ENCODE measurements at places on chromosomes 16 and 17.

DNA sequence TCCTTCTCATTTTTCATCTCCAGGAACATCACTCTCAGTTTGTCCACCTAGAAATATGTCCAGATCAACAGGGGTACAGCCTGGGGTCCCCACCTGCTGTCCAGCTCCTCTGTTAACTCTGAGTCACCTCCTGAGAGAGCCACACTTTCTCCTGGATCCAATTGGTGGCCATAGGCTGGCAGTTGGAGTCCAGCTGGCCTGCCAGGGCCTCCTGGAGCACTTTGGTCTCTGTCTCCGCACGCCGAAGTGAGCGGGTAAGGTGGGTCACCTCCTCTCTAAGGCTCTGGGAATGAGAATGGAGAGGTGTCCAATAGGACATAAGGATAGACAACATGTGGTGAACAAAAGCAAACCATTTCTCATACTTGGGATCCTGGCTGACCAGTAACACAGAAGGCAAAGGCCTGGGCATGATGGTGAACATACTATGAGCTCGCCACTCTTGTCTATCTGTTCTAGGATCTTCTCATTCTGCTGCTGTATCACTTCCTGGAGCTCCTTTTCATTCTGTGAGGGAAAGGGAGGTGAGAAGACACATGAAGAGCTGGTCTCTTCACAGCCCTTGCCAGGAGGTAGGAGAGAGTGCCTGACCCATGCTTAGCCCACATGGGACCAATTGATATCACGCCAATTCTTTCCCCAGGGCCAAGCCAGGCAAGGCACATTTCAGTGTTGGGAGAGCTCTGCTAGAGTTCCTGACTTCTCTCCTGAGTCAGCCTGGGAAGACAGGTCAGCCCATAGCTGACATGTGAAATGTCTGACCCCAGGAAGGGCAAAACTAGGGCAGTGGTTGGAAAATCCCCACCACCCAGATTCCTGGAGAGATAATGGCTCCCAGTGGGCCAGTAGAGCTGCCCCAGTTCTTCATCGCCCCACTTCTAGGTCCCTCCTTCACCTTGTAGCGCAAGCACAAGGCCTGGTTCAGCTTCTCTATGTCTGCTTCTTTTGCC lies 1.8 kb upstream of the ALDOC start:
- DNase-seq, result no peak

- peak; percentile 42 for DNase-seq
Measured at GRCh38 chr16:9499941-9500593, 408.6 kb downstream of the HAPSTR1 start.

GRCh38 chr17:45298546-45299285 lies 18.1 kb downstream of the MAP3K14 start:
- DNase-seq, result no peak

DNA sequence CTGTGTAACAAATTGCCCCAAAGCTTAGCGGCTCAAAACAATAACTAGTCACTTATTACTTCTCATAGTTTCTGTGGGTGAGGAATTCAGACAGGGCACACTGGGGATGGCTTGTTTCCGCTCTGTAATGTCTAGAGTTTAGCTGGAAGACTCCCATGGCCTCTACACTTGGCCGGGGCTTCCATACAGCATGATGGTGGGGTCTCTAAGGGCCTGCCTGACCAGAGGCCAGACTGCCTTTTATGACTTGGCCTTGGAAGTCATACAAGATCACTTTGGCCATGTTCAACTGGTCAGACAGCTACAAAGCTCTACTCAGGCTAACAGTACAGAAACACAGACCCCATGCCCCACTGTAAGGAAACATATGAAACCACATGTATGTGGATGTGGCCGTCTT lies 8.2 kb downstream of the GLP2R start:
- no peak for DNase-seq

- DNase-seq, result peak; percentile 3
Measured at GRCh38 chr17:22310717-22311686, 618.7 kb downstream of the KCNJ18 start.

GRCh38 chr17:42475121-42475520 lies 16.4 kb downstream of the ATP6V0A1 start:
- DNase-seq, result no peak

GRCh38 chr16:9099131-9099625 lies 7.7 kb downstream of the HAPSTR1 start:
- DNase-seq, result no peak

GRCh38 chr16:22424161-22424937 lies 49.9 kb upstream of the CDR2 start:
- DNase-seq, result no peak

GRCh38 chr16:19542138-19542821 lies 13.2 kb upstream of the VPS35L start:
- DNase-seq, result no peak

- DNase-seq, result peak; percentile 48
Measured at GRCh38 chr17:18141210-18141803, 32.8 kb downstream of the MYO15A start.

DNA sequence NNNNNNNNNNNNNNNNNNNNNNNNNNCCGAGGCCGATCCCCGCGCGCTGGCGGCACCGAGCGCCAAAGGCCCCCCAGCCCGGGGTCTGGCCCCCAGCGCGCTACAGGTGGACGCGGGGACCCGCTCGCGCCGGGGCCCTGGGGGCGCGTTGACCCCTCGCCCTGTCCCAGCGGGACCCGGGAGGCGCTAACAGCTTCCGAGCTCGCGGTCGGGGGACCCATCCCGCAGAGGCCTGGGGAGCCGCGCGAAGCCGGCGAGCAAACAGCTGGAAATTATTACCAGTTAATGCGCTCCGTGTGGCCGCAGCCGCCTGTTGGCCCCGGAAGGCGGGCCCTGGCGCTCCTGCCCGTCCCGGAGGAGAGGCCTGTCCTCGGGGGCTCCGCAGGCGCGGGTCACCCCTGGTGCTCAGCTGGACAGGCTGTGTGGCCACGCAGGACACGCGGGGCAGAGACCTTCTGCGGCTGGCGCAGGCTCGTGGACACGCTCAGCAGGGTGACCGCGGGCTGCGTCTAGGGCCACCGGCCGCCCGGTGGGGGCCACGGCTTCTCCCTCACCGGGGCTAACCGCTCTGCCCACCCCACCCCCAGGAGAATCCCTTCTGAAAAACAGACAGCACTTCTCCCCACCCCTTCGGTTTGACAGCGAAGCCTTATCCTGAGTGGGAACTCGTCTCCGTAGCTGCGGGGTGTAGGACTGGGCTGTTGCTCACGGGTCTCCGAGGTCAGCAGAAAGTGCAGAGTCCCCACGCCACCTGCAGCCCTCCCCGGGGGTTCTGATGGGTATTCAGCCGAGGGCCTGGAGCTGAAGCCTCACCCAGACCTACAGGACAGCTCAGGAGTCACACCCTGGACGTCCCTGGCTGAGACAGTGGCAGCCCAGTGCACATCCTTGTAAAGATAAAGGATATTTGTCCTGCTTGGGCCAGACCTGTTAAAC lies 138.7 kb upstream of the RPH3AL start:
- DNase-seq, result no peak

GRCh38 chr17:34382621-34383124 lies 19.6 kb upstream of the CCL1 start:
- peak; percentile 60 for DNase-seq

DNA sequence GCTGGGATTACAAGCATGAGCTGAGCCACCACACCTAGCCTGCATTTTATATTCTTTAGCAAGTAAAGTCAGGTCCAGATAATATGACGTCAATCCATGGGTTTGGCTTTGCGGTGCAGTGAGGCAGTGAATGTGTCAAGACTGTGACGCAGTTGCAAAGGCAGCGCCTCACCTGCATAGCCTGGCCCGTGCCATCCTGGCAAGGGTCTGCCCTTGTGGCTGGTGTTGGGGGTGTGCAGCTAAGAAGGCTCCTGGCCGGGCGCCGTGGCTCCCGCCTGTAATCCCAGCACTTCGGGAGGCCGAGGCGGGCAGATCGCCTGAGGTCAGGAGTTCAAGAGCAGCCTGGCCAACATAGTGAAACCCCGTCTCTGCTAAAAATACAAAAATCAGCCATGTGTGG lies 7.0 kb downstream of the PDF start:
- no peak for DNase-seq

DNA sequence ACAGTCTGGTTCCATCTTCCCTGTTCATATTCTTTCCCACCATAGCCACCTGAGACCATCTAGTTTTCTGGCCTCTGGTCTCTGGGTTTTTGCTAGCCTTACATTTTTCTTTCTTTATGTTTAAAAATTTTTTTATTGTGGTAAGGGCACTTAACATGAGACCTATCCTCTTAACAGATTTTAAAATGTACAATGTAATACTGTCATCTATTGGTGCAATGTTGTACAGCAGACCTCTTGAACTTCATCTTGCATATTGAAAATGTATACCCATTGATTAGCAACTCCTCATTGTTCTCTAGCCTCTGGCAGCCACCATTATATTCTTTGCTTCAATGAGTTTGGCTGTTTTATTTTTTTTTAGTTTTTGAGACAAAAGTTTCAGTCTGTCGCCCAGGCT lies 39.2 kb downstream of the ITGAM start:
- no peak for DNase-seq

GRCh38 chr16:53775106-53775820 lies 71.3 kb downstream of the FTO start:
- DNase-seq, result peak; percentile 60

- DNase-seq, result no peak
Measured at GRCh38 chr17:37698132-37698910, 46.5 kb downstream of the HNF1B start.

DNA sequence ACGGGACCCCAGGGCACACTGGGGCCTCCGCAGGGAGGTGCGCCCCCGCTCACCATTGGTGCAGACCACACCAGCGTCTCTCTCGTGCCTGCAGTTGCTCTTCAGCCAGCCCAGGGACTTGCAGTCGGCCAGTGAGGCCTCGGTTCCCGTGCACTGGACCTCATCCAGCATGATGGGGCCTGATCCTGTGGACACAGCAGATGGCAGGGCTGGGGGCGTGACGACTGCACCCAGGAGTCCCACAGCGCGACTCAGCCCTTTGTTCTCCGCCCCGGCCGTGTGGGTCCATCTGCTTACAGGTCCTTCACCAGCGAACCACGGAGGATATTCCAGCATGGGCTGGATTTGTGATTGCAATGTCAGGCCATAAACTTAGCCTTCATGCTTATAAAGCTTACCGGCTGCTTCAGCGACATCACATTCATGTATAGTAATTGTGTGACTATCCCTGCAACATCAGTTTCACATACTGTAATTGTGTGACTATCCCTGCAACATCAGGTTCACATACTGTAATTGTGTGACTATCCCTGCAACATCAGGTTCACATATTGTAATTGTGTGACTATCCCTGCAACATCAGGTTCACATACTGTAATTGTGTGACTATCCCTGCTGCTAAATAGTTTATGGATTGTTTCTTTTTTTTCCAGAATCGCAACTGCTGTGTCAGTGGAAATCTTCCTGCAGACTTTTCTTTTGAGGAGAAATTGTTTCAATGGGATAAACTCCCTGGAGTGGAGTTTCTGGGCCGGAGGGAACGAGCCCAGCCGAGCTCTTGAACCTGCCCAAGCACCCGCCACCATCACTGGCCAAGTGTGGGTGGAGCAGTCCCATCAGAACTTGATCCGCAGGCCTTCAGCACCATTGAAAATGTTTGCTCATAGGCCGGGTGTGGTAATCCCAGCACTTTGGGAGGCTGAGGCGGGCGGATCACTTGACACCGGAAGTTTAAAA lies 4.8 kb downstream of the LGALS3BP start:
- DNase-seq, result peak; percentile 57

DNA sequence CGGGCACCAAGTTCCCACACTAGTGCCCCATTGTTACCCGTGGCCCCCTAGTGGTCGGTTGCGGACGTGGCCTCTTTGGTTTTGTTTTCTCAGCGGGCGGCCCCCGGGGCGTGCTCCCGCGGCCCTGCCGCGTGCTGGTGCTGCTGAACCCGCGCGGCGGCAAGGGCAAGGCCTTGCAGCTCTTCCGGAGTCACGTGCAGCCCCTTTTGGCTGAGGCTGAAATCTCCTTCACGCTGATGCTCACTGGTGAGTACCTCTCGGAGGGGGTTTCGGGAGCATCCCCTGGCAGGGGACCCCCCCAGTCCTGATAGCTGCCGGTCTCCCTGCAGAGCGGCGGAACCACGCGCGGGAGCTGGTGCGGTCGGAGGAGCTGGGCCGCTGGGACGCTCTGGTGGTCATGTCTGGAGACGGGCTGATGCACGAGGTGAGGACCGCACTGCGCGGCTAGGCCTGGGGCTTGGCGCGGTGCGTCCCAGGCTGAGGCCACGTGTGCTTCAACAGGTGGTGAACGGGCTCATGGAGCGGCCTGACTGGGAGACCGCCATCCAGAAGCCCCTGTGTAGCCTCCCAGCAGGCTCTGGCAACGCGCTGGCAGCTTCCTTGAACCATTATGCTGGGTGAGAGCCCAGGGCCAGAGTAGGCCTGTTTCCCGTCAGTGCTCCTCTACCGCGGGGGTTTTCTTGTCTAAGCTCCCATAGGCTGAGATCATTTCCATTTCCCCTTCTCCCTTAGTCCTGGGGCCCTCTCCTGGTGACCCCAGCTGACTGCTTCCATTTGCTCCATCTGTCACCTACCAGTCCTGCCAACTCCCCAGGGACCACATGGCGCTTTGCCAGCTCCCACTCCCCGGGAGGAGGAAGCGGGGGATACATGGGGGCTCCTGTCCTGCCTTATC lies 1.7 kb downstream of the SPHK1 start:
- peak; percentile 86 for DNase-seq

DNA sequence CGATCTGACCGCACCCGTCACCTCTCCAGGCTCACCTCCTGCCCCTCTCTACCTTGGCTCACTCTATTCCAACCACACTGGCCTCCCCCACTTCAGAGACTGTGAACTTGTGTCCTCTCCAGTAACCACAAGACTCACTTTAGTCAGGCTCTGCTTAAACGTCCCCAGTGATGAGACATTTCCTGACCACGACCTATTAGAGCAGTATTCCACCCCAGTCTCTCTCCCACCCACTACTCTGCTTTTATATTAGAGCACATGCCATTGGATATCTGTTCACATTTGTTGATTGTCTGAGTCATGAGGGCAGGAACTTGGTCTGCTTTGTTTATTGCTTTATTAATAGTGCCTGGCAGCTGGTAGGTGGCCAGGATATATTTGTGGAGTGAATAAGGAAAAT lies 20.1 kb downstream of the COX11 start:
- no peak for DNase-seq

- DNase-seq, result no peak
Measured at GRCh38 chr17:69333561-69333960, 6.6 kb upstream of the ABCA5 start.

- peak; percentile 75 for DNase-seq
Measured at GRCh38 chr17:55990332-55991006, 162.8 kb upstream of the ANKFN1 start.

- DNase-seq, result peak; percentile 75
Measured at GRCh38 chr17:69058165-69058564, 2.6 kb downstream of the ABCA9 start.

DNA sequence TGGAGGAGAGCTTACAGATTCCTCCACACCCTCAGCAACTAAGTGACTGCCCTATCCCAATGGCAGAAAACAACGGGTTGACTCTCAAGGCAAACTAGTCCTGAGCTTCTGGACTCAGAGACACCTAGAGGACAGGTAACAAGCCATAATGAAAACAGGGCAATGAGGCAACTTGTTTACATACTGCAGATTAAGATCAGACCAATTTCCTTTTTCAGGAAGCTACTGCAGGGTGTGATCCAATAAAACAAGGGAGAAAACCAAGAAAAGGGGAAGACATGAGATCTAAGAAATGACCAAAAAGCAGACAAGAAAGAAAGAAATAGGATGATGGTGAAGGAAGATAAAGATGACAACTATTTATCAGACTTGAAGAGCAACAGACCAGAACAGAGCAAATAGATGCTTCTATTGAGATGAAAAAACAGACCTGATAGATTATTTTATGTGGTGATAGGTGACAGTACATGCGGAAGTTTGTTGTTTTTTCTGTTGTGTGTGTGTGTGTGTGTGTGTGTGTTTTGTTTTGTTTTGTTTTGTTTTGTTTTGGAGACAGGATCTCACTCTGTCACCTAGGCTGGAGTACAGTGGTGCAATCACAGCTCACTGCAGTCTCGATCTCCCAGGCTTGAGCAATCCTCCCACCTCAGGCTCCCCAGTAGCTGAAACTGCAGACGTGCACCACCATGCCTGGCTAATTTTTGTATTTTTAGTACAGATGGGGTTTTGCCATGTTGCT lies 120.7 kb downstream of the GAS7 start:
- no peak for DNase-seq
